Urinary bladder (tissue), 4 donors: ENCODE measurements at places on chromosomes 4 and X. TPM values are rescaled to one million over a fixed set of nuclear protein-coding genes. Genes with fewer than 3 reads are reported as not detected.

DNA sequence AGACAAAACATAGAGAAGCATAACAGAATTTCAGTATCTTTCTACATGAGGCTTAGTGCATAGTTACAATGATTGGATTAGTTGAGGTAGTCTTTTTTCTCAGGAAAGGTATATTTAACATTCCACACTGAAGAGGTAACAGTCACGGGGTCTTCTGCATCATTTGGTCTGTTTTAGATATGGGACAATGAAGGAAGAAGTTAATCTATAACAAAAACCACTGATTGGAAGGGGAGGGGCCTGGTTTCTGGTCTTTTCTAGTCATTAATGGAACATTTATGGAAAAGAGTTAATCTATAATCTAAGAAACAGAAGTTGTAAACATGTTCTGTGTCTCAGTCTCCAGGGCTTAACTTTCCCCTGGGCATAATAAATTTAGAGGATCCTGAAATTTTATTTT is 37.3 kb upstream of the HPSE start:
- DNase-seq = no peak

- DNase-seq = no peak
Observed at GRCh38 chr4:6967846-6968340, 58.3 kb downstream of the TBC1D14 start.

GRCh38 chrX:19599253-19599652 is 83.9 kb upstream of the MAP3K15 start:
- no peak for DNase-seq

DNA sequence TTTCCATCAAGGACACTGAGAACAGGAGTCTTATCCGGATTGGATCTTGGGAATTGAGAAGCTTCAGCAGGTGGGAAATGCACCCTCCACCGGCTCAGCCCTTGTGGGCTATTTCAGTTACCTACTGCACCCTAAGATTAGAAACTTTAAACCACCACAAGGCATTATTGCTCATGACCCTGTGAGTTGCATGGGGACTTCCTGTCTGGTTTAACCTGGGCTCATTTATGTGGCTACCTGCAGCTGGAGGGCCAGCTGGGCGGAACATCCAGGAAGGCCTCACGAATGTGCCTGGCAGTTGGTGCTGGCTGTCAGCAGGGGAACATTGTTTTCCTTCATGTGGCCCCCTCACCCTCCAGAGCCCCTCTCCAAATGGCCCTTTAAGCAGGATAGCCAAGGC is 164.1 kb downstream of the DEFB131A start:
- DNase-seq = no peak

- DNase-seq = no peak
Observed at GRCh38 chr4:152451496-152451895, 84.4 kb downstream of the FBXW7 start.

- DNase-seq = no peak
Observed at GRCh38 chrX:105738162-105738561, 84.2 kb upstream of the NRK start.

DNA sequence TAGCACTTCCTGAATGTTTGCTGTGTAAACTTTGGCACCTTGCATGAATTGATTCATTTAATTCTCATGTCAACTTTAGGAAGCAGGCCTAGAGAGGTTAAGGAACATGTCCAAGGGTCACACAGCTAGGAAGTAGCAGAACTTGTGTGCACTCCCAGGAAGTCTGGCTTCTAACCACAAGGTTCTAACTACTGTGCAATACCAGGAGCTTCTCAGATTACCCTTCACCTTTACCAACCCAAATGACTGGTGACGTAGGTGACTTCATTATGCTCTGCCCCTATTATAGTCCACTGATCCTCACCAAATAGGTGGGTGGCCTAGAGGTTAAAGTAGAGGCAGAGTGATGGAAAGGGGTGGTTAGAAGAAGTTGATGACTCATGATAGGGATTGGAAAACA is 14.4 kb downstream of the AR start:
- no peak for DNase-seq

- DNase-seq = no peak
Observed at GRCh38 chrX:121008920-121009319, 23.4 kb upstream of the CT47A1 start.

- DNase-seq = no peak
Observed at GRCh38 chrX:119497185-119497584, 28.9 kb downstream of the SLC25A5 start.

DNA sequence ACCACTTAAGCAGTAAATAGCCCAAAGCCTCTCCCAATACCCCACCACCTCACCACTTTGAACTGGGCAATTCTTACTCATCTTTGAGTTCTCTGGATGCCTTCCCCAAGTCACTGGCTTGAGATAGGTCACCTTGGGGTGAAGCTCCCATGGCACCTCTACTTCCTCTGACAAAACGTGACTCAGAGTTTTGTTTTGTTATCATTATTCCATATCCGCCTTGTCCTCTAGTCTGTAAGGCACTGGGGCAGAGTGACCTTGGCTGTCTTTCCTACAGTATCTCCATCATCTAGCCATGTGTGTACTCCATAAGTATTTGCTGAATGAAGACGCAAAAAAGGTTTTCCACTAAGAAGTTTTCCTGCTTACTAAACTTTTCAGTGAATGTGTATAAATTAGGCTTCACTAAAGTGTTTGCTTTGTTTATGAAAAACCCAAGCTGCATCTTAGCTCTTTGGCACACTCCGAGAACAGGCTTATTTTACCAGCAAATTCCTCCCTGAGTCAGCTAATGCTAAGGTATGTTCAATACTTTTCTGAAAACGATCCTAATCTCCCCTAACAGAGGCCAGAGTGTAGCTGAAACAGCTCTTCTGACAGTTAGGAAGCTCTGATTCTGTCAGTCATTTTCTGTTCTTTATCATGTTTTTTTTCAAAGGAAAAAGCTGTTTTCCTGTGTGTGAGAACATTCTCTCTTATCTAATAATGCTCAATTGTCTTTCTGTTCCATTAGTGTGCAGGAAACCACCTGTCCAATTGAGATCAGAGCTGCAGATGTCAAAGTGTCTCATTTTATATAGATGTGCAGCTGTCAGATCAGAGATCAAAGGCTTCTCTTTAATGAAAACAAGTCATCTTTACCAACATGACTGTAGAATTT is 30.2 kb upstream of the TSPAN5 start:
- DNase-seq = no peak

DNA sequence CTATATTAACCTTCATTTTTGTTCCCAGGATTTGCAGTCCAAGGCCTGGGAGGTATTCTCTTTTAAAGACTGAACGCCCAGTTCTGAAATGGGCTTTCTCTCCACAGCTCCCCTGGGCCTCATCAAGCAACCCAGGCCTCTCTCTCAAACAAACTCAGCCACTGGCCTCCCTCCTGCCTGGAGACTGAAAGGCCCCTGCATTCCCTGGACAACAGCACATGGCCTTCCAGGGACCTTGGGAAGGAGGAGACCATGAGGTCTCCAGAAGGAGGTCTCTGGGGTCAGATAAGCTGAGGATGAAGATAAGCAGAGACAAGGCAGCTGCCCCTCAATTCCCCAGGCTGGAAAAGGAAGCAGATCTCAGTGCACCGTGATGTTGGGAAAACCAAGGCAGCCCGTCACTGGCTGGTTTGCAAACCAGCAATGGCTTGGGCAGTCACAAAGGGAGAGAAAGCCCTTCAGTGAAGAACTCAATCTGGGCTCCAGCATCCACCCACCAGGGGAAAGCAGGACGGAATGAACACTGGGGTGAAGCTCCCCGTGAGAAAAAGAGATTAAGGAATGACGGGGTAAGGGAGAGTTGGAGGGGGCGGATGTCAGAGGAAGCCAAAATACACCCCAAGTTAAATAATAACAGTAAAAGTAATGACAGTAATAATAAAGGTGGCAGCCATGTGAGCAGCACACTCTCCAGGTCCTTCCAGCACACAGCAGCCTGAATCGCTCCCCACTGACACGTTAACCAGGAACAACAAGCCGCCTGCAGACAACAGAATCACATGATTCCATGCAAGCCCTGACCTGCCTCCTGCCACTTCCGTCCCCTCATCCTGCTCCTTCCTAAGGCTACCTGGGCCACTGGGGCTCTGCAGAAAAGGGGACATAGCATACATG is 22.3 kb downstream of the AMOT start:
- no peak for DNase-seq

DNA sequence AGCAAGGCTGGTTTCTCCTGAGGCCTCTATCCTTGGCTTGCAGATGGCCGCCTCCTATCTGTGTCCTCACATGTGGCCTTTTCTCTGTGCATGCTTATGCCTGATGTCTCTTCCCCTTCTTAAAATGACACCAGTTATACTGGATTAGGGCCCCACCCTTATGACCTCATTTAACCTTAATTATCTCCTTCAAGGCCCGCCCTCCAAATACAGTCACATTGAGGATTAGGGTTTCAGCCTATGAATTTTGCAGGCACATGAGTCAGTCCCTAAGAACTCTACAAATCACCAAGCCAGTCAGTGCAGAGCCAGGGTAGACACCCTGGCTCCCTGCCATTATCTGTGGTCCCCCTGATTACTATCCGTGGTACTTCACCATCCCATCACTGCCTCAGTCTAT is 51.6 kb downstream of the MAML3 start:
- no peak for DNase-seq

DNA sequence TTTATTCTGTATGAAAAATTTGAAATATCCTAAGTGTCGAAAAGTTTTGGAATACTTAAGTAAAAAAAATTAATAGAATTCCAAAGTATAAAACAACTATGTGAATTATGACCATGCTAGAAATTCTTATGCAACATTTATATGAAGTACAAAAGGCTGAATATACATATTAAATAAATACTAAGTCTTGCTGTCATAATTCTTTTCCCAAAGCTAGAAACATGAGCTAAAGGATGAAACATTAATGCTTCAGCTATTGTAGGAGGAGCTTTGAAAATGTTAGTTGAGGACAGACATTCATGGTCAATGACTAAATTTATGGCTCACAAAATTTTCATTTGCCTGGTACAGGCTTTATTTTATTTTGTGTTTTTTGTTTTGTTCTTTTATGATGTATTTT is 207.3 kb downstream of the GABRB1 start:
- no peak for DNase-seq

DNA sequence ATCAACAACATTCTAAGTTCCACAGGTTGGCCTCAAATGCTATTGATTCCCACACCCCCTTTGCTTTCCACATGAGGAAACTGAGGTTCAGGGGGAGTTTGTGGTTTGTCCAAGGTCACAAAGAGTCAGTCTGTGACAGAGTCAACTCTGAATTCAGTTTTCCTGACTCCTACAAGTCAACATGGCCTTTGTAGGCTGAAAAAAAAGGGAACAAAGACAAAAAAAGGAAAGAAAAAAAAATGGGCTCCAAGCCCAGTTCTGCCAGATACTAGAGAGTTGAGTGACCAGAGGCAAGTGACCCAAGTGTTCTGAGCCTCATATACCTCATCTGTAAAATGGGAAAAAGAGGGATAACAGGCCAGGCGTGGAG is 16.5 kb upstream of the PIM2 start:
- no peak for DNase-seq

GRCh38 chr4:38921151-38921550 is 53.5 kb downstream of the FAM114A1 start:
- DNase-seq = no peak

DNA sequence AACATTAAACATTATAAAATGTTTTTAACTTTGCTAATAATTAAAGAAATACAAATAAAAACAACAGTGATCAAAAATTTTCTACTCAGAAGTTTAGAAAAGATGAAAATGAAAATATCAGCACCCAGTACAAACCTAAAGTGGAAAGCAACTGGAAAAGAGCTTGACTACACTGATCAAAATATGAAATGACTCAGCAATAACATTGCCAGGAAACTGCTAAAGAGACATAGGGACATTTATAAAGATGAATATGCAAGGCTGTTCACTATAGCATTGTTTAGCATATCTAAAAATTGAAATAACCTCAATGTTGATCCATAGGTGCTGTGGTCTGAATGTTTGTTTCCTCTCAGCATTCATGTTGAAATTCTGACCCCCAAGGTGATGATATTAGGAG is 88.5 kb upstream of the NOCT start:
- DNase-seq = no peak

GRCh38 chr4:61782133-61782532 is 582.0 kb downstream of the ADGRL3 start:
- no peak for DNase-seq

The HSFX1 gene
- total RNA-seq = 0.95 TPM

The PNMA6F gene
- not detected for total RNA-seq

The ITM2A gene
- total RNA-seq = 338 TPM

The HPGDS gene
- total RNA-seq = 19.3 TPM

The GPR173 gene
- total RNA-seq = 5.6 TPM

The TASL gene
- total RNA-seq = 2.6 TPM

The MAGEB17 gene
- total RNA-seq = not detected

The MAGEC2 gene
- total RNA-seq = not detected

The IL9R gene
- total RNA-seq = 0.63 TPM

The F11 gene
- total RNA-seq = not detected
